ENCODE measurements at places on chromosomes 1 and 21.

DNA sequence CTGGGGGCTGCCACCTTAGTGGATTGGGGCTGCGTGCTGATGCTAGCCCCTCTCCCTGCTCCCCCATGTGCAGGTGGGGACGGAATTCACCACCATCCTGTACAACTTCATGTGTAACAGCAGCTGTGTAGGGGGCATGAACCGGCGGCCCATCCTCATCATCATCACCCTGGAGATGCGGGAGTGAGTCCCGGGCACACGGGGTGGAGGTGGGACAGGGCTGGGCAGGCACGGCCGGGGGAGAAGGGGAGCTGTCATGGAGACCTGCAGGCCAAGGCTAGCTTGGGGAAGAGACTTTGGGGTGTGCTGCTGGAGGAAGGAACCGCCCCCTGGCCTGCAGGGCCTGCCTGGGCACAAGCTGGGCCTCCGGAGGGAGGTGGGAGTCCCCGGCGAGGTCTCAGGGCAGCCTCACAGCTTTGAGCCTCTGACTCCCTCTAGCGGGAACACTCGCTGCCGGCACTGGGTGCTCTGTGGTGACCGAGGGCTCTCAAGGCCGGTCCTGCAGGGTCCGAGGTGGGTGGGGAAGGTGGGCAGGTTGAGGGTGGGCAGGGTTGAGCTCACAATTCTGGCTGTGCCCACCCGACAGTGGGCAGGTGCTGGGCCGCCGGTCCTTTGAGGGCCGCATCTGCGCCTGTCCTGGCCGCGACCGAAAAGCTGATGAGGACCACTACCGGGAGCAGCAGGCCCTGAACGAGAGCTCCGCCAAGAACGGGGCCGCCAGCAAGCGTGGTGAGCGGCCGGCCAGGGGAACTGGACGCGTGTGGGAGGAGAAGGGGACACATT lies 25.0 kb upstream of the CCDC27 start:
- no peak for DNase-seq

DNA sequence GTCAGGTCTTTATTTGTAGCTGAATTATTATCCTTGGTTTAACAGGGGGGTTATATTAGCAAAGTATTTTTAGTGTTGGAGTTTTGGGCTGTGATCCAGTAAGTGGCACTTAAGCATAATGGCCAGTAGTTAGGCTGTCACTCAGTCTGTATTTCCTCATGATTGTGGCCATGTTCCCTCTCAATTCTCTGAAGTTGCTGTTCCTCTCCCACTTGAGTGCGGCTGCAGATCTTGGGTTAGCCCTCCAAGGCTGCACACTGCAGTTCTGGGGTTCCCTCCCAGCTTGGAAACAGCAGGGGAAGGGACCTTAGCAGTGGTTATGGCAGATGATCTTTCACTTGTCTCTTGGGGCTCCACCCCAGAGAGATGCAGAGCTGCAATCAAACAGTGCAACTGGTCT lies 23.2 kb upstream of the DENND1B start:
- DNase-seq, result no peak

- DNase-seq, result no peak
These were observed 457.3 kb upstream of the VAMP3 start for GRCh38 chr1:7313826-7314225.

- DNase-seq, result no peak
These were observed 19.9 kb upstream of the DNAJC6 start for GRCh38 chr1:65289449-65289848.

GRCh38 chr1:241934866-241935265 lies 22.7 kb upstream of the BECN2 start:
- no peak for DNase-seq

GRCh38 chr1:59072583-59072947 lies 224.3 kb upstream of the FGGY start:
- no peak for DNase-seq

GRCh38 chr1:31182352-31182751 lies 57.3 kb downstream of the NKAIN1 start:
- DNase-seq, result no peak

DNA sequence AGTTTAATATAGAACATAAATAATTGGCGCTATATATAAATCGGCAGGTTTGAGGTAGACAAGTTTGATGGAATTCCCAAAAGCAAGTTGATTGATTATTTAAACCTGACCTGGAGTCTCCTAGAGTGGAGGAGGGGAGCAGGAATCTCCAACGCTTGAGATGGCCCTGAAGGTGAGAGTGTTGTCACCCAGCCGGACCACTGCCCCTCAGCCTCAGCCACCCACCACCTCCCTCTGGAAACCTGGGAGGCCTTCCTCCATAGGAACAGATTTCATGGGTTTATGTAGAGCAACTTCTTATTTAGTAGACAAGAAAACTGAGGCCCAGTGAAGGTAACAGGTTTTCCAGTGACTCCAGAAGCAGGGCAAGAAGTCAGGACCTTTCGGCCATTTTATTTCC lies 389.5 kb downstream of the KIF26B start:
- no peak for DNase-seq
